ENCODE measurements at places on chromosomes 3 and 15. TPM values are rescaled to one million over a fixed set of nuclear protein-coding genes. Genes with fewer than 3 reads are reported as not detected.

DNA sequence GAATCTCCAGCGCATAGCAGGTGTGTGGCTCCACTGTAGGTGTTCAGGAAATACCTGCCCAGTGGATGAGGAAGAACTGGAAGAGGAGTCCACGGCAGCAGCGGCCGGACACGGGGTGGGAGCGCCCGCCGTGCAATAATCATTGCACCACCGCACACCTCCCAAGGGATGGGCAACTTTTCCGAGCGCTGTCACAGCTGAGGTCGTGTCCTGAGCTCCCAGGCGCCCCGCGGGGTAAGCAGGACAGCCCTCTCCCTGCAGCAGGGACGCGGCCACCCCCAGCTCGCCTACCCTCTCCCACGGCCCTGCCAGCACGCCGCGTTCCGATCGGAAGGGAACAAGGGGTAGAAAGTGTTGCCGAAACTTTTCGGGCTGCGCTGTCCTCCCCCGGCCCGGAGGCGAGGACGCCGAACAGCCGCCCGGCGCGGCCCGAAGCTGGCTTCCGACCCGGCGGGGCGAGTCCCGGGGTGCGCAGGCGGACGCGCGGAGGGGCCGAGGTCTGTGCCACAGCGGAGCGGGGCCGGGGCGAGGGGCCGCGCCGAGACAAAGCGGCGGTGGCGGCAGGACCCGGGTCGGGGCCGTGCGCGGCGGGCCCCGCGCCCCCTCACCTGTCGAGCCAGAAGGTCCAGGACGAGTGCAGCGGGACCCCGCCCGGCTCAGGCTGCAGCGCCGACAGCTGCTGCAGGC, 475 bp downstream of the EIF4E3 start:
- H3K27ac ChIP-seq: peak overlapping the region; percentile 69
- H3K36me3 ChIP-seq: no peaks in the 10 kb centered on the region
- DNase-seq: peak; percentile 56
- H3K4me1 ChIP-seq: peaks cover 20% of the 10 kb centered on the region

- no peaks in the 10 kb centered on the region for H3K4me1 ChIP-seq
- no peaks in the 10 kb centered on the region for H3K36me3 ChIP-seq
- H3K27me3 ChIP-seq: no peaks in the 10 kb centered on the region
- H3K27ac ChIP-seq: no peak overlapping the region
- no peak for DNase-seq
These were observed 210.8 kb downstream of the CHST2 start for GRCh38 chr3:143330296-143330868.

DNA sequence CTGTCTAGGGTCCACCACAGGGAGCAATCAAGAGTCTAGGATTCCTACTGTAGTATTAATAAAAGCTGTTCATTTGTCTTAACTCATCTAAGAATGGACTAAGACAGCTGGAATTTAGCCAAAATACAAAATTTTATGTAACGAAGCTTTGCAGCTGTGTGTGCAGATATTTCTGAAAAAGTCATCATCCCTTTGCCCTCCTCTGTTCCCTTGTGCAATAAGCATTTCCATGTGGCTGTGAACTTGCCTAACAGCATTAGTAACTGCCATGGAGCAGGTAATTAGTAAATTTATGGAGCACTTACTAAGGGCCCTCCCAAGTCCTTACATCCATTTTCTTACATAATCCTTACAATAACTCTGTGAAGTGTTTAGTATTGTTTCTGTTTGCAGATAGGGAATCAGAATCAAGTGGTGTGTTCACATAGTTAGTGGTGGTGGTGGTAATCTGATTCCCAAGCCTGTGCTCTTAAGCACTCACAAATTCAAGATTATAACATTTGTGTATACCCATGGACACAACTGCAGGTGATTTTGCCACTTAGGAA, 114.5 kb downstream of the RARB start:
- no peak overlapping the region for H3K27ac ChIP-seq
- H3K36me3 ChIP-seq: no peaks in the 10 kb centered on the region
- no peaks in the 10 kb centered on the region for H3K4me1 ChIP-seq
- no peaks in the 10 kb centered on the region for H3K27me3 ChIP-seq

Gene CHST13
- 0.13 TPM for total RNA-seq

Gene CPLX3
- total RNA-seq: not detected

Measured in thyroid gland (tissue), 4 donors.